ENCODE measurements at places on chromosomes 2 and 18. TPM values are rescaled to one million over a fixed set of nuclear protein-coding genes. Genes with fewer than 3 reads are reported as not detected.

CACNB4 gene
- total RNA-seq = 0.90 TPM

PSD4 gene
- 2.4 TPM for total RNA-seq

- no peak for DNase-seq
Measured at GRCh38 chr18:49013291-49013691, 62.5 kb upstream of the SMAD7 start.

DNA sequence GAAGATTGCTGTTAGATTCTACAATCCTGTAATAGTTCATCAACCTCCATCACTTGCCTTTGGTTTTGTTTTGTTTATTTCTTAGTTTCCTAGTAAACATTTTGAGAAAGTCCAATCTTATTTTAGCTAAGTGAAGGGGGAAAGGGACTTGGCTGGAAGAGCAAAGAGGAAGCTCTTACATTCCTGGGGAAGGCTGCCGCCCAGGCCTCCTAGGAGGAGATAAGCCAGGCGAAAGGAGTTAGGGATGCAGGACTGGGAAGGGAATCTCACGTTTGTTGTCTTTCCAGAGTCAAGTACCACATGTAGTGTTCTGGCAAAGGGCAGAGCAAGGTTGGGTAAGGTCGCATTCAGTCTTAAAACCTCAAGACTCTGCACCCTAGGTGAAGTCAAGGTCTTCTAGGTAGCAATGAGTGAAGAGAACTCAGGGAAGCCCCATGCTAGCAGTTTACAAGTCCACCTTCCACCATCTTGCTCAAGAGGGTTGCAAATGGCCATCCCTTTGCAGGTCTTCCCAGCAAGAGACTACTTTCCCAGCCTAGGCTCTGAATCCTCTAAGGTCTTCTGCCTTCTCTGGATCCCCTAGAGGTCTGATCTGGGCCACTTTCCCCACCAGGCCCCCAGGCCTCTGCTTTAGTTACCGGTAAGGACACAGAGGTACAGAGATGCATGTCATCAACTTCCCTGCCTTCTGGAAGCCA is 320.7 kb downstream of the CYP26B1 start:
- DNase-seq = peak; percentile 38

GRCh38 chr2:19349911-19350677 is 8.3 kb downstream of the OSR1 start:
- peak; percentile 67 for DNase-seq

DNA sequence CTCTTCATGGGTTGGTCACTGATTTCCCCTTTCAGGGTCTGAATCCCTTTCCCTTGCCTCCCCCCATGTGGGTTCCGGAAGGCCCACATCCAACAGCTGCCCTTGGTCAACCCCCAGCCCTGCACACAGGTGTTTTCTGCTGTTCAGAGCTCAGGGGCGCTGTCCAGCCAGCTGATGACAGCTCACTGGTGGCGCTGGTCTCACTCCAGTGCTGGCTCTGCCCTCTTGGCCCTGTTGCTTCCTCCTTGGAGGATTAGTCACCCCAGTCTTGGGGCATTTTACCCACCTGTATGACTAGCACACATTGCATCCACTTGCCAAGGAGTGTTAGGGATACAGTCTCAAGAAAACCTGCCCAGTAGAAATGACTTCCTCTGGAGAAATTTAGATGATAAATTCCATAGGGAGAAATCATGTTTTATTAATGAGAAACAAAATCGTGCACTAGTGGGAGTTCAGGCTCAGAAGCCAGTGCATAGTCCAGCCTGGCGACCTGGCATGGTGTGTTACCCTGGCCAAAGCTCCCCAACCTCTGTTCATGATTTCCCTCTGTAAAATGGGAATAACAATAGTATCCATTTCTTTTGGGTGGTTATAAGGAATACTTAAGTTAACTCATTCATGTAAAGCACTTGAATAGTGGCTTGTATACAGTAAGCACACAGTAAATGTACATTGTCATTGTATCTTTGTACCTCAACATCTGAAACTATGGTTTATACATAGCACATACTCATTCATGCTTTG is 21.6 kb downstream of the CRIM1 start:
- no peak for DNase-seq

- DNase-seq = peak; percentile 32
Measured at GRCh38 chr2:3102922-3103569, 274.6 kb downstream of the EIPR1 start.

GRCh38 chr2:223688094-223688835 is 86.1 kb upstream of the SCG2 start:
- no peak for DNase-seq

GRCh38 chr2:155840661-155841060 is 491.9 kb downstream of the NR4A2 start:
- no peak for DNase-seq

All from right atrium auricular region (tissue), 2 donors.